ENCODE measurements at places on chromosomes 1 and 21.

GRCh38 chr1:70438529-70438928 lies 27.5 kb downstream of the CTH start:
- DNase-seq = no peak

GRCh38 chr1:114108751-114109255 lies 44.9 kb downstream of the SYT6 start:
- DNase-seq = no peak

- DNase-seq = no peak
Measured at GRCh38 chr1:226625832-226626576, 77.4 kb downstream of the STUM start.

- DNase-seq = no peak
Measured at GRCh38 chr1:90475631-90476030, 241.5 kb downstream of the BARHL2 start.

- DNase-seq = no peak
Measured at GRCh38 chr1:27968692-27969091, 8.9 kb downstream of the XKR8 start.

GRCh38 chr1:33984906-33985565 lies 121.2 kb downstream of the HMGB4 start:
- DNase-seq = no peak

DNA sequence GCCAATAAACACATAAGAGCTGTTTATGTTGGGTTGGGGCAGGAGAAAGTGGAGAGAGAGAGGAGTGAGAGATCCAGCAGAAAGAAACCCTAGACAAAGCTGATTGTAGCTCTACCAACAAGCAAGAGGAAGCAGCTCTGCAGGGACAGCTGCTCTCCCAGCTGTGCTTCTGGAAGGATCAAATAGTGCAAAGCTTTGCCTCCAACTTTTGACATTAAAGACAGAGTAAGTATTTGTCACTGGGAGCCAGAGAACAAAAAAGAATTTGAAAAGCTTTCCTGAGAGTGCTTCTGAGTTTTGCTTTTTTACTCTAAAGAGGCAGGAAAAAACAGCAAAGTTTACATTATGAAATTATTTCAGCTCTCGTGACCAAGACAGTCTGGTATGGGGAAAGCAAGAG lies 28.5 kb upstream of the C1orf198 start:
- no peak for DNase-seq

GRCh38 chr1:230067419-230067870 lies 407 bp downstream of the GALNT2 start:
- no peak for DNase-seq

DNA sequence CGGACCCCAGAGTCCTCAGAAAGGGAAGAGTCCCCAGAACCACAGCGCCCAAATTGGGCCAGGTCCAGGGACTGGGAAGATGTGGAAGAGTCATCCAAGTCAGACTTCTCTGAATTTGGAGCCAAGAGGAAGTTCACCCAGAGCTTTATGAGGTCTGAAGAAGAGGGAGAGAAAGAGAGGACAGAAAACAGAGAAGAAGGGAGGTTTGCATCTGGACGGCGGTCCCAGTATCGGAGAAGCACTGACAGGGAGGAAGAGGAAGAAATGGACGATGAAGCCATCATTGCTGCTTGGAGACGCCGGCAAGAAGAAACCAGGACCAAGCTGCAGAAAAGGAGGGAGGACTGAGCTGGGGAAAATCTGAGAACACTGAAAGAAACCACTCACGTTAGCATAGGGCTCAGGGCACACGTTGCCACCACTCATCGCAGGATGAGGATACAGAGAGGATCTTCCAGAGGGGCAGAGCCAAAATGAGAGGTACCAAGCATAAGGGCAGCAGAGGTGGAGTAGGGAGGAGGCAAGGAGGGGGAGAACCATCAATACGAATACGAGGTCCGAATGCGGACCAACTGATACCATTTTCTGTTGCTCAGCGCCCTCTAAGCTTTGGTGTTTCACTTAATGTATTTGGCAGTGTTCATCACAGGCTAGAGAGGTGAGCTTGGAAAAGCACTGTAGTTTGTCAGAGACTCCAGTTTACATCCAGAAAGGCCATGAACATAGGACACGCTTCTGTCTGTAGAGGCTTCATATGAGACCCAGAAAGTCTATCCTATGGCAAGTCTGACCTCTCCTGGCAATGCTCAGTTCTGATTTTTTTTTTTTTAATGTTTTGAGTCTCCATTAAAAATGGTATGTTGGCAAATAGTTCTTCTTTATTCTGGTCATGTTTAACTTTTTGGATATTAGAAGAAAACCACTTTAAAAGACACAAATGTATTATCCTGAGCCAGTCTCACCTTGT lies 34.7 kb downstream of the STYXL2 start:
- DNase-seq = no peak

- DNase-seq = no peak
Measured at GRCh38 chr1:233230011-233230410, 65.5 kb downstream of the PCNX2 start.

- DNase-seq = no peak
Measured at GRCh38 chr1:58899587-58900271, 115.9 kb upstream of the JUN start.

GRCh38 chr1:156594190-156594589 lies 2.6 kb downstream of the NAXE start:
- no peak for DNase-seq

DNA sequence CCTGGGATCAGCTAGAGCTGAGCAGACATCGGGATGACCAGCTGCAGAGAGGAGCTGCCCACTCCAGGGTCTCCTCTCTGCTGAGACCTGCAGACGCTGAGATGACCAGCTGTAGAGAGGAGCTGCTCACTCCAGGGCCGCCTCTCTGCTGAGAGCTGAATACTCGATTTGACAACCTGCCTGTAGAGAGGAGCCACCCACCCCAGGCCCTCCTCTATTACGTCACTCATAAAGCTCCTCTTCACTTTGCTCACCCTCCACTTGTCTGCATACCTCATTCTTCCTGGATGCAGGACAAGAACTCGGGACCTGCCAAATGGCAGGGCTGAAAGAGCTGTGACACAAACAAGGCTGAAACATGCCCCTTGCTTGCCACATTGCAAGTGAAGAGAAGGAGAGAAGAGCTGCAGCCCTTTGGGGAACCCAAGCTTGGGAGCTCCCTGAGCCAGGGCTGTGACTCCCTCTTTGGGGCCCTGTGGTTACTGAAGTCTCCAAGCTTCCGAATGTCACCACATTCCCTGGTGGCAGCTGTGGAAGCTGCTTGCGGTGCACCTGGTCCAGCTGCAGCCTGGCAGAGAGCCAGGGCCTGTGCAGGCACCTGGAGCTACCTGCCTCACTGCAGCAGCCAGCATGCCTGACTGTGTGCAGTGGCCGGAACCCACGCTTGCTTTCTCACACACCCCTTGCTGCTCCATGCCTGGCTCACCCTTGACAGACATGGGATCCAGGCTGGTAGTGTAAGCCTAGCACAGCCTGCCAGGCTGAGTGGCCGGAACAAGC lies 59.6 kb downstream of the CC2D1B start:
- DNase-seq = peak; percentile 79

DNA sequence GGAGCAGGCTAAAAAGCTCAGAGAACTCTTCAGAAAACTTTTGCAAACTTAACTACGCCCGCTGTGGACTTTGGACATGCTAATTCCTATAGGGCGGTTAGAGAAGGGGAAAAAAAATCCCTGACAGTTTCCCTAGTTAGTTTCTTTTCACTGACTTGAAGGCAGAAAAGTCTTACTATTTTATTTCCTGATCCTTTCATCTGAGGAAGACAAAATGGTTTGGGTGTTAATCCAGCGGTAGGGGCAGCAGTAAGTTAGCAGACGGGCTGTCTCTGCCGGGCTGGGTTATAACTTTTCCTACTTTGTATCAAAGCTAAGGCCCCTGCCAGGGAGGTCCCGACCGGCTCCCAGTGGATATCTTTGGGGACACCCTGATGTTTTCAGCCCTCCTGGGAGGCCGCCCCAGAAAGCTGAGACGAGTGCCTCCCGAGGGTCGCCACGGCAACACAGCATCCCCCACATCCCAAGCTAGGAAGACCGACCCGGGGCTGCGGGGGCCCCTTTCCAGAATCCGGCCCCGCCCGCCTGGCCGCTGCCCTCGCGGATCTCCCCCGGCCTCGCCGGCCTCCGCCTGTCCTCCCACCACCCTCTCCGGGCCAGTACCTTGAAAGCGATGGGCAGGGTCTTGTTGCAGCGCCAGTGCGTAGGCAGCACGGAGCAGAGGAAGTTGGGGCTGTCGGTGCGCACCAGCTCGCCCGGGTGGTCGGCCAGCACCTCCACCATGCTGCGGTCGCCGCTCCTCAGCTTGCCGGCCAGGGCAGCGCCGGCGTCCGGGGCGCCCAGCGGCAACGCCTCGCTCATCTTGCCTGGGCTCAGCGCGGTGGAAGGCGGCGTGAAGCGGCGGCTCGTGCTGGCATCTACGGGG lies 162.6 kb downstream of the RUNX1 start:
- no peak for DNase-seq

- DNase-seq = no peak
Measured at GRCh38 chr1:204248954-204249353, 35.2 kb upstream of the GOLT1A start.

GRCh38 chr1:38015978-38016725 lies 3.6 kb downstream of the UTP11 start:
- no peak for DNase-seq

GRCh38 chr1:25642574-25643108 lies 26.1 kb downstream of the MAN1C1 start:
- DNase-seq = no peak

DNA sequence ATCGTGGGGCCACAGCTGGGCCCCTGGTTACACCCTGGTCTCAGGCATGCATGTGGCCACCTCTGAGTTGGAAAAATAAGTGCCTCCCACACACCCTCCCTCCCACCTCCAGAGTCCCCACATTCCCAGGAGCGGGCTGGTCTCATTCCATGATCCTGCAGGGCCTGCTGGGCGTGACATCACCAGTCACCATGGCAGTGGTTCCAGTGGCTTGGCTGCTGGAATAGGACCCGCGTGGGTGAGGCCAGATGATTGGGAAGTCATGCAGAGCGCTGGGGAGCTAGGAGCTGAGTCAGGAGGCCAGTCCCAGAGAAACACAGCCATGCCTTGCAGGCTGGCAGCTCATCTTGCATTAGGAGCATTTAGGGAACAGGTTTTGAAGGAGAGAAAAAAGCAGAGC lies 125.4 kb upstream of the TMEM51 start:
- no peak for DNase-seq

- DNase-seq = no peak
Measured at GRCh38 chr1:101664726-101665125, 332.0 kb downstream of the OLFM3 start.

DNA sequence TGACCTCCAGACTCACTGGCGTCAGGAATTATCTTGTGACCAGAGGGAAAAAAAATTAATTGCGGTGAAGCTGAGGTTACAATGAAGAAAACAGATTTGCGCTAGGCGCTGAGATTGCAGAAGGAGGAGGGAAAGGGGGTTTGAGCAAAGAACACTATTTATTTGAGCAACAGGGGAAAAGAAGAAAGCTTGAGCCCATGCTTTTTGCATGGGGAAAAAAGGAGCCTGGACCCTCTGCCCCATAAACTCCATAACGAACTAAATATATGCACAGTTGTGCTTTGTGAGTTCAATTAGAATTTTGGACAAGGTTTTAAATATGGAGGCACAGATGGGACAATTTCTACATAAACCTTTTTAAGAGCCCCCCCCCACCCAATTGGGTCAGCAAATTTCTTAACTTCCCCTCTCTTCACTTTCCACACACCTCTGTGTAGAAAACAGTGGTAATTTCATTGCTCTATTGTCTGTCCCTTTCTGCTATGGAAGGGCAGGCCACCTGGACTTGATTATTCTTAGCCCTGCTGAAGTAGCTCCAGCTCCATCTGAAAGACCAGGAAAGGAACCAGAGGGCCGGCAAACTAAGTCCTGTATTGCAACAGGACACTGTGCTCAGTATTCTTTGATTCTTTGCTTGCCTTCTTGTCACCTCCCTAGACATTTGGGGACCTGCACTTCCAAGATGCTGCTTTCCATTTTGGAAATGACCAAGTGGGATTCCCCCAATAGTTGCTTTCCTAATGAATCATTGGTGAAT lies 862 bp upstream of the ID3 start:
- no peak for DNase-seq

DNA sequence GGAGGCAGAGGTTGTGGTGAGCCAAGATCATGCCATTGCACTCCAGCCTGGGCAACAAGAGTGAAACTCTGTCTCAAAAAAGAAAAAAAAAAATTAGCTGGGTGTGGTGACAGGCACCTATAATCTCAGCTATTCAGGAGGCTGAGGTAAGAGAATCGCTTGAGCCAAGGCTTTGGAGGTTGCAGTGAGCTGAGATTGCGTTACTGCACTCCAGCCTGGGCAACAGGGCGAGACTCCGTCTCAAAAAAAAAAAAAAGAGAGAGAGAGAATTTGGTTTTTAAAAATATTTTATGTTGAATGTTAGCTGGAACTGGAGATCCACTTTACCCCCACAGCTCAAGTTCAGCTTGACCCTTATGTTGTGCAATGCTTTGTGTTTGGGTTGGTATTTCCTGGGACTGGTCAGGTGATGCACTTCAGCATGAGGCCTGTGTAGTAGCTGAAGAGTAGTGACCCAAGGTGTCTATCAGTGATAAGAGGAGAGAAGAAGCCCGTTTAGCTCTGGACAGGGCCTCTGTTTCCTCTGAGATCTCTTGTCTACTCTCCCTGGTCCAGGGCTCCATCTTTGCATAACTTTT lies 36.8 kb upstream of the MACF1 start:
- DNase-seq = no peak

- no peak for DNase-seq
Measured at GRCh38 chr21:27393726-27394125, 426.8 kb upstream of the ADAMTS5 start.

DNA sequence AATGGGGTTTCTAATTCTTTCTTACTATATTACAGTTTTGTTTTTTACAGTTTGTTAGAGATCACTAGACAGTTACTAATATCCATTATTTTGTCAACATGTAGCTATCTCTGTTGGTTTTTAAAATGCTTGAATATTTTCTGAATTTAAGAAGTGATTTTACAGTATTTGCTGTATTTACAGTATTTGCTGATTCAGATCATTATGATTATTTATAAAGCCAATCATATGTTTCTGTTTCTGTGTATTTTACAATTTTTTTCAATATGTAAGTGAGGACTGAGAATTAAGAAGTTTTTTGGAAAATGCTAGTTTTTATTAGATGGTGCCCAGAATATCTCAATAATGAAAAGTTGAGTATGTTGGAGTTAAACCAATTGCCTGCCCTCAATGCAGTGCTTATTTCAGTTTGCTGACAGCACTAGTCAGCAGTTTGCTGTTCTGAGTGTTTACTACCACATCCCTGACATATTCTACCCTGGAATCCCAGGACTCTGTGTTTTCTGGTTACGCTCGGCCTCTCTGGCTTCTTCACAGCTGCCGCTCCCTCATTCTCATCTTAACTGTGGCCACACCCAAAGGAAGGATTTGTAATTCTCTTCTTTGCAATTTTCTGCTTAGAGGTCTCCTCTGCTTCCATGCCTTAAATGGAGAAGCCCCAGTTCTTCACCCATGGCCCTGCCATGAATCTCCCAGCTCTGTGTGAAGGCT lies 68.0 kb upstream of the BACH1 start:
- no peak for DNase-seq

DNA sequence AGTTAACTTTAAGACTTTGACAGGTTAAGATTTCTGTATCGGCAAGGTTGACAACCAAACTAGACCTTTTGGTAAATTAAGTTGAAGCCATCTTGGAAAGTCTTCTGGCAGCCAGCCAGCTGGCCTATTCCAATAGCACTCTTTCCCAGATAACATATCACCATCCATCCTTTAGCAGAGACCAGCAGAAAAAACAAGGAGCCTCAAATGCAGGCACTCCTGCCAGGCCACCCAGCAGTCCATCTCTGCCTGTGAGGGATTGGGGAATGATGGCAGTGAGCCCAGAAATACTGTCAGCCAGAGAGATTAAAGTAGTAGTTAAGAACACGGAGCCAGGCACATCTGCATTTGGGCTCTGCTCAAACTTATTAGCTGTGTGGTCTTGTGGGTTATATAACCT lies 19.4 kb downstream of the ZBTB40 start:
- no peak for DNase-seq

Data from NCI-H774 (cell line).